Left forelimb (tissue), 1 donor: ENCODE measurements at places on chromosomes 13 and 19.

DNA sequence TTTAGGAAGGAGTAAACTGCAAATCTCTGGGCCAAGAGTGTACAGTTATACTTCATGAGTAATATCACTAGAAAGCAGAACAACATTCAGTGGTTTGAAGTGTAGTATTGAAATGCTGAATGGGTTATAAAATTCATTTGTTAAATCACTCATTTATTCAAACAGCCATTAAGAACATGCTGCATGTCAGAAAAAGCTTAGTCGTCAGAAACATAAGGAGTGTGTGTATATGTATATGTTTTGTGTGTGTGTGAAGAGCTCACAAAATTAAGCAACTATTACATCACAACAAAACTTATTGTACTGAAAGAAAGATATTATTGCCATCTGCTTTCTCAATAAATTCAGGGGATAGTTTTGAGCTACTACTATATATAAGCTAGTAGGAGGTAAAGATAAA is 165.4 kb upstream of the PCDH9 start:
- DNase-seq, result no peak

DNA sequence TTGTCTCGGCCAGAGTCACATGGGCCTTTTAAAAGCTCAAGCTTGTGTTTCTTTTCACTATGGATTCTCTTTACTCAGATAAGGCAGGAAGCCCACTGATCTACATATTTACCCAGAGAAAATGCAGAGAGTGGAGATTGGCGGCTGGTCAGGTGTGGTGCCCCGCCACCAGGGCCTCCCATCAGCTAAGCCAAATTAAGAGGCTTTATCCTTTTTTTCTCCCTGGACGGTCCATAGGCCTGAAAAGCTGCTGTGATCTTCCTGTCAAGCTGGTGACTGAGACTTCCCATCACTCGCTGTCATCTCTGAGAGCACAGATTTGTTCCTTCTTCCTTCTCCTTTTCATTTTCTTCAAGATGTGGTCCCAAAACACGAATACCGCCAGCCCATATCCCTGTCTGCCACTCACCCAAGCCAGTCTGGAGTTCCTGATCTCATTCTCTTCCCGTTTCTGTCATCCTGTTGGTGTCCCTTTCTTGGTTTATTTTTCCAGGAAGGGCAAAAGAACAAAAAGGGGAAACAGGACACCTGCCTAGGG is 1.9 kb downstream of the SAFB start:
- DNase-seq, result no peak

DNA sequence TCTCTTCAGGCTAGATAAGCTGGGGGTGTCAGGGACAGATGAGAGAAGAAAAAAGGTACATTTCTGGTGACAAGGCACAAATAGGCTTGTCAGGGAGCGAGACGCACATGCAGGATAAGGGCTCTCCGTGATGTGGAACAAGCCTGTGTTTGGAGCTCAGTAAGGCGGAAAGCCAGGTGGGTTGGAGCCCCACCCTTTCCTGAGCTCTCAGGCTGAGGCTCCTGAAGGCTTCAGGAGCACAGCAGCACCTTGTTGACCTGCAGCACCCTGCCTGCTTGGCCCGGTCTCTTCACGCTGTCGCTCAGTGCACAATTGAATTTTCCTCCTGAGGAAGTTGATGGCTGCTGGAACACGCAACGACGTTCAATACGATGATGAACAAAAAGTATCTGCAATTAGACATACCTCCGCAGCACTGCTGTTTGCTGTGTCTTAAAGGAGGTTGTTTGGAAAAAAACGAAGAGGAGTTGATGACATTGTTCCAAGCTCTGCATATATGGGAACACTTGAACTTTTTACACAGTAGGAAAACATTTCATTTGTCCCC is 29.3 kb downstream of the SERP2 start:
- DNase-seq, result no peak

DNA sequence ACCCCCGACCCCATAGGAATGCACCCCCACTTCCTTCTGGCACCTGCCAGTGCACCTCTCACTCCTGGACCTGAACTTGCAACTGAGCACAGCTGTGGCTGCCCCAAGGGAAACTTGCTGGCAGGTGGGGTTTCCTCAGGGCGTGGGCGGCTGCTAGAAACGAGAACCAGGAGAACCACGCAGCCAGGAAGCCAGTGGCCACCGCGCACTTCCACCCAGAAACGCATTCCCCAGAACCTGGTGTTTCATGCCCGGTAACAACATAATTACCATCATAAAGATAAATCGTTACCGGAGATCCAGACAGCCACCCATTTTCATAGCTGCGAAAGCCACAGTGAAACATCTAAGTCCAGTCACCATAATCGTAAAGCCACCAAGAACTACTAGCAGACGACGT is 75.2 kb upstream of the C13orf46 start:
- DNase-seq, result no peak

DNA sequence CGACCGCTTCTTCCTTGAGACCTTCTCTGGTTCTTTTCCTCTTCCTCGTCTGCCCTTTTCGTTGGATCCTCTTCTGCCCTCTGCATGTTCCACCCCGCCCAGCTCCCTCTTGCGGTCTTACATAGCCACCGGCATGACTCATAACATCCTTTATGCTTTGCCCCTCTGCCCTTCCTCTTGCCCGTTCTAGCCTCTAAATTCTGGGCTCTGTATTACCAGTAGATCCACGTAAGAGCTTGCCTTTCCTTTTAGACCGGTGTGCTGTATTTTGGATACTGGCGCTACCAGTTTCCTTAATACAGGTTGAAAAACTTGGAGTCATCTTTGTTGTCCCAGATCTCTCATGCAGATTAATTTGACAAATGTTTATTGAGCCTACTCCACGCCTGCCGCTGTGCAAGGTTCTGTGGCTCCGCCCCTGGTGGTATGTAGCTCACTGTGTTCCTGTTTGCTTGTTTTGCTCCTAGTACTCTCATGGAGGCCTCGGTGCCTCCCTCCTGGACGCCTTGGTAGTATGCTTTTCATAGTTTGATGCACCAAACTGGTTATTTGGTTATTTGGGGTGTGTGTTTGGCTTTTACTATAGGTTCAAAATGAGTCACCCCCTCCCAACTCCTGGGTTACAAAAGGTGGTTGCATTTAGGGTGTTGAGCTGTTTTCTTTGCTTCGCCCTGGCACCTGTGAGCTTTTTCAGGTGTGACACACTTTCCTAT is 1.7 kb downstream of the GTF3A start:
- DNase-seq, result no peak

DNA sequence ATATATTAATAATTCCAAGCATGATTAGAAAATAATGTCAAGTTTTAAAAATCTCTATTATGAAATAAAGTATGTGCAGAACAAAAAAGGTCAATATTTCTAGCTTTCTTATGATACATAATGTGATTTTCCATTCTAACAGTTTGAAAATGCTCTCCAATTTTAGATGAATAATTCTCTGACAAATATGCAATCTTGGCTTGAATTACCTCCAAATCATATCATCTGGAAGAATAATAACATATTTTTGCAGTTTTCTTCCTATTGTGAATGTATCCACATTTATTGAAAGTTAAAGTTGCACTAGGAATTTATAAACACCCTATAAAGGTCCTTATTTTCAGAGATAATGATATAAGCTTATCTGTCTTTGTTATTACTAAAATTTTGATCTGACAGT is 548.5 kb upstream of the SLC10A2 start:
- no peak for DNase-seq

DNA sequence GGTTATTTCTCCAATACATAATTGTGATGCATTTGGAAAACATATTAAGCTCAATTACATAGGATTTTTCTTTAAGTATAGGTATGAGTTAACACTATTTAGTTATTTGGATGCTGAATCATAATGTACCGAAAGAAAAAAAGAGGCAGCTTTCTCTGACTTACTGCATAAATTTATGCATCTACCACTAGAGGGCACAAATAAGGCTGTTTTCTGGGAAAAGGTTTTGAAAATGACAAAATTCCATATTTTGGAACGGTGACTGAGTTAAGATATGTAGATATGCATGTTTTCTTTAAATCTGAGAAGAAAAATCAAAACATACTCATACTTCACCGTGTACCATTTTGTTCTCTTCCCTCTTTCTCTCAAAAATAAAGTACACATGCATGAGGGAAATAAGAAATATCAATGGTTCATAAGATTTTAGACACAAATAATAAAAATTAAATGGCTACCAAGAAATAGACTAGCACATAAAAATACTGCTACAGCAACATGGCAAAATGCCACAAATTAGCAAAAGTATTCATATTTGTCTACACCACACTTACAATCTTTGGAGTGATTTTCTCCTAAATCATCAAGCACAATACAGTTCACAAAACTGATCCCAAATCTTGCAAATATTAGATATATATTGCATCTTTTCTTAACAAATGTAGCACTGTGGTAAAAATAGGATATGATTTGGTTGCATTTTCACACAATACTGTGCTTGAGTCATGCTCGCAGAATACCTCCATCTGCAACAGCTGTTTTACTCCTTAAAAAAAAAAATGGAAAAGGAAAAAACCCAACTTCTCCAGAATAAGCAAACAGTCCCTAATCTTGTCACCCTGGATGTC is 260.0 kb downstream of the FGF14 start:
- no peak for DNase-seq
